ENCODE measurements at places on chromosomes 12 and 14. TPM values are rescaled to one million over a fixed set of nuclear protein-coding genes. Genes with fewer than 3 reads are reported as not detected.

NFE2 gene
- 2.5 TPM for total RNA-seq

FAM181A gene
- not detected for total RNA-seq

SLC2A14 gene
- not detected for total RNA-seq

YARS2 gene
- 41.3 TPM for total RNA-seq

C12orf60 gene
- 0.69 TPM for total RNA-seq

GZMH gene
- not detected for total RNA-seq

SRRM4 gene
- not detected for total RNA-seq

ITPK1 gene
- 50.5 TPM for total RNA-seq

PGF gene
- total RNA-seq = 3.7 TPM

HOTAIR gene
- total RNA-seq = 1.7 TPM

RFX4 gene
- total RNA-seq = not detected

HOXC12 gene
- total RNA-seq = 2.8 TPM

LMO3 gene
- 2.0 TPM for total RNA-seq

MYL2 gene
- total RNA-seq = not detected

GSC gene
- 2.6 TPM for total RNA-seq

M6PR gene
- total RNA-seq = 277 TPM

CCDC175 gene
- not detected for total RNA-seq

RNASE7 gene
- total RNA-seq = not detected

PMEL gene
- 1.0 TPM for total RNA-seq

ENDOU gene
- total RNA-seq = 0.13 TPM

RPS6KL1 gene
- 6.9 TPM for total RNA-seq

KIF26A gene
- total RNA-seq = not detected

SDR9C7 gene
- total RNA-seq = not detected

Measured in A375 (cell line).